Hepatocyte (in vitro differentiated cells): ENCODE measurements at places on chromosomes 6 and 20. TPM values are rescaled to one million over a fixed set of nuclear protein-coding genes. Genes with fewer than 3 reads are reported as not detected.
A peak's percentile ranks its signal among the peaks of the same experiment; 100 is the strongest.

Gene BMP7
- polyA plus RNA-seq = 9.1 and 11.4 TPM in 2 replicates

Gene TGM2
- 85.8 and 88.5 TPM in 2 replicates for polyA plus RNA-seq

Gene LY6G6D
- polyA plus RNA-seq = 1.2 and 3.0 TPM in 2 replicates

Gene CRIP3
- 1.0 and 1.5 TPM in 2 replicates for polyA plus RNA-seq

Gene GINS1
- 3.5 and 7.6 TPM in 2 replicates for polyA plus RNA-seq

DNA sequence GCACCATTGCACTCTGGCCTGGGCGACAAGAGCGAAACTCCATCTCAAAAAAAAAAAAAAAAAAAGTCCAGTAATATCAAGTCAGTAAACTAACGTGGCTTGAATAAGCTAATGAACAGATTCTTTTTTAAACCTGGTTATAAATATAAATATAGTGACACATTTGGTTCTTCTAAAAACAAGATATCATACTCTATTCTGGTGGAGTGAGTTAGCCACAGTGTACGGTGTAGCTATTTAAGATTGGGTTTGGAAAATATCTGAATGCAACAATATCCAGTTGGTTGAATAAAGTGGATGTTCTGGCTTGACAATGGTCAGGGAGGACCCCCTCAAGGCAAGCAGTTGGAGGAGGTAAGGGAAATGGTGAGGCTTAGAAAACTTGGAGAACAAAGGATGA lies 5.9 kb upstream of the DEK start:
- no peak for DNase-seq

- peak; percentile 71 for DNase-seq
Observed at GRCh38 chr6:138107752-138108592, 753 bp upstream of the PERP start.

DNA sequence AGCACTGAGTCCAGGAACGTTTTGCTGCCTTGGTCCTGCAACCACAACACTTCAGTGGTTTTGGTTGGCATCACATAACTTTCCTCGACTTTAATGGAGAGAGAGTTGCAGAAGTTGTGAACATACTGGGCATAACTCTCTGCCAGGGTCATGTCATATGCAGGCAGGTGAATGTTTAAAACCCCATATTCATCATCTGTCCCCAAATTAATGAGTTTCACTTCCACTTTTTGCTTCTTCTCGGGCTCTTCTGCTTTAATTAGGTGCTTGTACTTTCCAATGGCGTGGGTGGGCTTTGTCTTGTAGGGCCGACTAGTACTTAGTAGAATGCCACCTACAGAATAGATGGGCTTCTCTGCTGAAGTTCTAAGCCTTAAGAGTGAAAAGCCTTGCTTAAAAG lies 45.2 kb upstream of the TFAP2A start:
- no peak for DNase-seq

DNA sequence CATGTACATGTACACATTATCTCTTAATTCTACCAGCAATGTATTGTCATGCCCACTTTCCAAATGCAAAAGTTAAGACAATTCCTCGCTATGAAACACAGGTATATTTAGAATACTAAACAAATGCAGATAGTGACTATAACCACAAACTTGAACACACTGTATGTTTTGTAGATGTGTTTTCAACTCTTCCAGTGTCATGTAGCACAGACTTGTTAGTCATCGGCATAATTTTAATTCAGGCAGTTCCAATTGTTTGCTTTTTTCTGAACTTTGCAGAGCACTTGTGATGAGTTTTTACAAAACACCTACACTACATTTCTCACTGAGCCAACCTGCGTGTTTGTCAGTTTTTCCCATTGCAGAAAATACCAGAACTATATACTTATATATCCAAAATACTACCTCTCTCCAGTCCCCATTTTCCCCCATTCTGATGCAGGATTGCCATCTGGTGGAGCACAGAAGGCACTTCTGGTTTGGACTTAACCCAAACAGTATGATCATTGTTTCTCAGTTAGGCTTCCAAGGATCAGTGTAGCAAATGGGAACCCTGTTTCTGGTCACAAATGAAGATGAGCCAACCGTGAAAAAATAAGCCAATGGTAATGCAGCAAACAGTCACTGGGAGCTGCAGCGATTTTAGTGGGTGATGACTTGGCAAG lies 143.4 kb downstream of the ADGRB3 start:
- DNase-seq = peak; percentile 48

DNA sequence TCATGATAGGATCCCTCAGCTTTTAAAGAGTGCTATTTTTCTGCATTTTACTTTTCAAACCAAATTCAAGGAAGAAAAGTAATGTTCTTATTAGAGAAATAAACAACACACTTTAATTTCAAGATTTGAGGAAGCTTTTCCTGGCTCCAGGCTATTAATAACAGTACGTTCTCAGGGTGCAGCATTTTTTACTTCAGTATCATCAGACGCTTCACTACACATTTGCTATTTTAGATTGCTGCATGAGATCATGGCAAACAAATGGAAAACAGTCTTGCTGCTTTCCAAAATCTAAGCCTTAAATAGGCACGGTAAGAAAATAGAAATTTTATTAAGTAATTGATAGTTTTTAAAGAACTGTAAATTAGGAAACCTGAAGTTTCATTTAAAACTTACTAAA lies 253.6 kb upstream of the EXOC2 start:
- DNase-seq = no peak

DNA sequence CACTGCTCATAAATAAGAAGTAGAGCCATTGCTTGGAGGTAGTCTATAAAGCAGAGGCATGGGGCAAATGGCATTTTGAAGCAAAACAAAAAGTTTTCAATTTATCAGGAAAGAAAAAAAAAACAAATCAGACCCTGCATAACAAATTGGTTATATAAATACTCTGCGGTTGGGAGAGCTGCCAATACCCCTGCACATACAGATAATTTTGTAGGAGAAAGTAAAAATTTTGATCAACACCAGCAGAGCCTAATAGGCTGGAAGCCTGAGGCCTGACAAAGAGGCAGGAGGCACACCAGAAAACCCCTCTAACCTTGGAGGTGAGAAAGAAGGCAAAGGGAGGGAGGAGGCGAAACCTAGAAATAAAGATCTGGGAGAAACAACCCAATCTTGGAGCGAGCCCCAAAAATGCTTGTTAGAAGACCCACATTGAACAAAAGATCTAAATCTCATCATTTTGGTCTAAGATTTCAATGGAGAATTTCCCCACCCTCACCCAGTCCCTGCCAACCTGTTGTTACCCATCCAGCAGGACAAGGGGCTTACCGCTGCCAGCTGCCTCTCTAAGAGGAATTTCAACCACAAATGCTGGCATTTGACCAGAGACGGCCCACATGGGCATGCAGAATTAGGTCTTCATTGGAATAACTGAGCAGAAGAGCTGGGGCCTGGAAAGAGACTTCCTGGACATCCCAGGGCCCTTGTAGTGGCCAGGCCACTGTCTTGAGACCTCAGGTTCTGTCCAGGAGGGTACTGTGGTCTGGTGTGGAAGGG lies 28.4 kb downstream of the FOXA2 start:
- no peak for DNase-seq

- no peak for DNase-seq
Observed at GRCh38 chr6:130176378-130176777, 46.4 kb downstream of the SAMD3 start.

- DNase-seq = no peak
Observed at GRCh38 chr6:17429383-17430061, 36.1 kb downstream of the CAP2 start.

DNA sequence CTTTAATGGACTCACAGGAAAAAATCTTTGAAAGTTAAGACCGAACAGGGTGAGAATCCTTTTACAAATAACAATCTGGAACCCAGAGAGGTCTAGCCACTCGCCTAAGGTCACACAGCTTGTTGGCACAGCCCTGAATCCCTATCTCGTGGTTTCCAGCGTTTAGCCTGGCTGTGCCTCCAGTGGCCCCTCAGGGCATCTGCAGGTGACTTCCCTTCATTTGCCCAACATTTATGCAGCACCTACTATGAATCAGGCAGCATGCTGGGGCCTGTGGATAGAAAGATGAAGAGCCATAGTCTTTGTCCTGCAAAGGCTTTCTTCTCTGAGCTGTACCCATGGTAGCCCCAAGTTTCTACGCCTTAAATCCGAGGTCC lies 2.6 kb upstream of the NR2E1 start:
- no peak for DNase-seq

DNA sequence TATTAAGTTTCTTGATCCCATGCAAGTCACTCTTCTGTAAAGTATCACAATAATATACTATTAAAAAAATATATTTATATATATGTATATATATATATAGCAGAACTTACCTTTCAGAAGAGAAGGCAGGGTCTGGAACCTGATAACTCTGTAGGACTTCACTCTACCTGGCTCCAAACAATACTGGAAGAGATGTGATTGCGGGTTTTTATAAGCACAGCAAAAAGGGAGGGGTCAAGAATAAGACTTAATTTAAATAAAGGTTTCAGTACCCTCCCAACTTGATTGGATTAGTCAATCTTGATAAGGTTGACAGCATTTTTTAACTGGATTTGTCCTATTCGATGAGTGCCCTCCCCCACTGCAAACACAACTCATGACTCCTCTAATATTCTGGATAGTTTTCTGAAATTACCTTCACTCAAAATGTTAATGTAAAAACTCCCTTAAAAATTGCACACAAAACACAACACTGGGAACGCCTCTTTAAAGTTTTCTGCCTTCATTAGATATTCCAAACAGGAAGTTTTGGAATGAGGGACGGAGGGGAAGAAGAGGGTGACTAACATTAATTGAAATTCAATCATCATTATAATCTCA lies 4.0 kb upstream of the ZNF217 start:
- peak; percentile 30 for DNase-seq

GRCh38 chr6:109002051-109002697 lies 92.5 kb downstream of the SESN1 start:
- DNase-seq = peak; percentile 40

- DNase-seq = peak; percentile 52
Observed at GRCh38 chr6:44086931-44087574, 40.2 kb downstream of the MRPL14 start.

DNA sequence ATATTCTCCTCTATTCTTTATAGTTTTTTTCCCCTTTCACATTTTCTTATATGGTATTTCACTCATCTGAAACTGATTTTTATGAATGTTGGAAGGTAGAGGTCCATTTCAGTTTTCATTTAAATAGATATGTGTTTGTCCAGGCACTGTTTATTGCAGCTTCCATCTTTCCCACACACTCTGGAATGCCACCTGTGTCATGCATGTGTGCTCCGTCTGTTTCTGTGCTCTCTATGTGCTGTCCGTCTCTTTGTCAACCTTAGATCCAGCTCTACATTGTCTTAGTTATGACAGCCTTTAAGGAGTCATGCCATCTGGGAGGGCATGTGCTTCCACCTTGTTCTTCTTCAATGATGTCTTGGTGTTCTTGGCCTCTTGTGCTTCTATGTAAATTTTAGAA lies 36.4 kb upstream of the RREB1 start:
- no peak for DNase-seq

DNA sequence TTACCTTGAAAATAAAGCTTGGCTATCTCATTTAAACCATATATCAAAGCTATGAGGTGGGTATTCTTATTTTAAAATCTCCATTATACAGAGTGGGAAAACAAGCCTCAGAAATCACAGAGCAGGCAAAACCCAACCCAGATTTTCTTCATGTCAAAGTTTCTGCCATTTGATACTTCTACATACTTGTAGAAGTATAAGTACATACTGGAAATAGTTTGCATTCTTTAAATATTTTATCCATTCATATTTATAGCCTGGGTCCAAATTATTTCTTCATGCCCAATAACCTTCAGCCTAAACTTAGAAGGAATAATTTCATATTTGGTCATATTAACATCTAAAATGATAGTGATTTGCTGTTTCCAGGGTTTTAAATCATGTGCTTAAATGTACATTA lies 61.8 kb downstream of the MLIP start:
- no peak for DNase-seq

DNA sequence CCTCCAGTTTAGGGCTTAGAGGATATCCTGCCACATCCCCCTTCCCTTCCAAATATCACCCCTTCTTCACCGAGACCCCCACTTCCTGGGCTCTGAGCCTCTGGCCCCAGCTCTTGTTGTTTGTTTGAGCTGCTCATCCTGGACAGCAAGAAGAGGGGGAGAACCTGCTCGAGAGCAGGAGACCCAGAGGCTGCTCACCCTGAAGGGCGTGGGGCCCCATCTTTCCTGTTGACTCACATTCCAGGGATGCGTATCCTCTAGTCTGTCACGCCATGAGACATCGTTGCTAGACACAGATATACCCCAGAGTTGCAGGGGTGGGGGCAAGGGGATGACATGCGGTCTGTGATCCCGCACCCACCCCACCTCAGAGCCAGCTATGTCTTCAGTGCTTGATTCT lies 5.7 kb upstream of the TNXB start:
- peak; percentile 56 for DNase-seq

GRCh38 chr20:43460172-43460829 lies 2.6 kb downstream of the SRSF6 start:
- no peak for DNase-seq
